Pons (tissue), 1 donor: ENCODE measurements at places on chromosomes 6 and 20.

- DNase-seq = no peak
Measured at GRCh38 chr6:158762787-158763433, 56.3 kb downstream of the EZR start.

DNA sequence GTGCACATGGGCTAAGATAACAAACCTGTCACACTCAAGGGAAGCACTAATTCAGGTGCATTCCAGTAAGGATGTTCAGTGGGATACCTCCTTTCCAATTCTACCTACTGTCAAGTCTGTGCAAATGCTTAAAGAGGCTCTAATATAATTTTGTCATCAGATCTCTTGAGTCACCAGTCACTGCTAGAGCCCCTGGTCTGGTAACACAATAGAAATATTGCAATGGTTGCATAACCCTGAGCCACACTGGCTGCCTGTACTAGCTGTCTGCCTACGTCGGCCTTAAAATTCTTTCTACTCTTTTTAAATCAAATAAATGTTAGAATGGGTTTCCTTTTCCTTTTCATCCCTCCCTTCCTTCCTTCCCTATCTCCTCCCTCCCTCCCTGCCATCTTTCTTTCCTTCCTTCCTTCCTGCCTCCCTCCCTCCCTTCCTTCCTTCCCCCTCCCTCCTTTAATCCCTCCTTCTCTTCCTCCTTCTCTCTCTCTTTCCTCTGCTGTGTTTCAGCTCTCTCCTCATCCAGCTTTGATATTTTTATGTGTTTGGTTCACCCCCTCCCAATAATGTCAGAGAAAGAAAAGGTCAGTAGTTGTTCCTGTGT, 28.1 kb upstream of the OLIG3 start:
- DNase-seq = no peak

DNA sequence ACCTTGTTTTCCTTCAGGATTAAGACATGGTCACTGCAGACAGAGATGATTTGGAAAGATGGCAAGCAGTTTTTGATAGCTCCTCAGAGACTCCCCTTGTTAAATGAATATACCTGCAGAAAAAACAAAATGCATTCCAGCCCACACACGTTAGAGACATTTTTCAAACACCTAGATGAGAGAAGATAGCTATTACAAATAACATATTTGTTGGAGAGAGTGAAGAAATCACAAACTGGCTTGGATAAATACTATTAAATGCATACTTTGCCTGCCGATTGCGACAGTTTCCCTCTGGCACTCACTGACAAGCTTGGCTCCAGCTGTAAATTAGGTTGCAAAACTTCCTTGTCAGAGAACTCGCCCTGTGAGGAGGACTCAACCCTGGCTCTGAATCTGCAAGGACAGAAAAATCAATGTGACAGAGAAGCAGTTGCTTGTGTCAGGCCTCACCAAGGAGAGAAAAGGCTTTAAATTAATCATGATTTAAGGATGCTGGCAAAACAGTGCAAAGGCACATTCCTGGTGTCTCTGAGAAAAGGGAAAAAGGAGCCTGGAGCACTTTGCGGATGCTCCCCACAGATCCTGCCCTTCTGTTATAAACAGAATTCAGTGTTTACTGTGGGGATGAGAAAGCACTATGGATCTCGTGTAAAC, 423.7 kb upstream of the MARCKS start:
- DNase-seq = peak; percentile 13

- DNase-seq = no peak
Measured at GRCh38 chr6:44315516-44315915, 2.4 kb upstream of the AARS2 start.

DNA sequence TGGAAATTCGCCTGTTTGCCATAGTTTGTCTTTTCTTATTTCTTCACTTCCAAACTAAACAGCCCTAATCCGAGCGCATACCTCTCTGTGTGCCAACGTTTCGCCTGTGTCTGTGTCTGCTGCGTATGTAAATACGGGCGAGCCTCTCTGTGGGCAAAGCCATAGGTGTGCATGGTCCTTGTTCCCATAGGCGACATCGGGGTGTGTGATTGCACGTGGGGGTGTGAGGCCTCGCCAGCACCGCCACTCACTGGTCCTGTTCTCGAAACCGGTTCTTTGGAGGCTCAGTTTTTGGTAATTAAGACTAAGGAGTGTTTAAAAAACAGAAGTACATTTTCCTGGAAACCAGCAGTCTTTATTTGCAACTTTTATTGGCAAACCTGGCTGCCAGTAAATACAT, 6.0 kb upstream of the FOXC1 start:
- no peak for DNase-seq

- peak; percentile 73 for DNase-seq
Measured at GRCh38 chr6:74091136-74091793, 395.3 kb downstream of the CD109 start.

DNA sequence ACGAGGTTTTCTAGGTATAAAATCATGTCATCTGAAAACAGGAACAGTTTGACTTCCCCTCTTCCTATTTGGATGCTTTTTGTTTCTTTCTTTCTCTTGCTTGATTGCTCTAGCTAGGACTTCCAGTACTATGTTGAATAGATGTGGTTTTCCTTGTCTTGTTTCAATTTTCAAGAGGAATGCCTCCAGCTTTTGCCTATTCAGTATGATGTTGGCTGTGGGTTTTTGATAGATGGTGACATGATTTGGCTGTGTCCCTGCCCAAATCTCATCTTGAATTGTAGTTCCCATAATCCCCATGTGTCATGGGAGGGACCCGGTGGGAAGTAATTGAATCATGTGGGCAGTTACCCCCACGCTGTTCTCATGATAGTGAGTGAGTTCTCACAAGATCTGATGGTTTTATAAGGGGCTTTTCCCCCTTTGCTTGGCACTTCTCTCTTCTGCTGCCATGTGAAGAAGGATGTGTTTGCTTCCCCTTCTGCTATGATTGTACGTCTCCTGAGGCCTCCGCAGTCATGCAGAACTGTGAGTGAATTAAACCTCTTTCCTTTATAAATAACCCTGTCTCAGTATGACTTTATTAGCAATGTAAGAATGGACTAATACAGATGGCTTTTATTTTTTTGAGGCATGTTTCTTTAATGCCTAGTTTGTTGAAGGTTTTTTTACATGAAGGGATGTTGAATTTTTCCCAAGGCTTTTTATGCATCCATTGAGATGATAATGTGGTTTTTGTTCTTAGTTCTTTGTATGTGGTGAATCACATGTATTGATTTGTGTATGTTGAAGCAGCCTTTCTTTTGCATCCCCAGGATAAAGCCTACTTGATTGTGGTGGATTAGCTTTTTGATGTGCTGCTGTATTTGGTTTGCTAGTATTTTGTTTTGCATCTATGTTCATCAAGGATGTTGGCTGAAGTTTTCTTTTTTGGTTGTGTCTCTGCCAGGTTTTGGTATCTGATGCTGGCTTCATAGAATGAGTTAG, 239.1 kb downstream of the THBS2 start:
- no peak for DNase-seq

- DNase-seq = peak; percentile 95
Measured at GRCh38 chr6:7974938-7975763, 64.6 kb upstream of the TXNDC5 start.

DNA sequence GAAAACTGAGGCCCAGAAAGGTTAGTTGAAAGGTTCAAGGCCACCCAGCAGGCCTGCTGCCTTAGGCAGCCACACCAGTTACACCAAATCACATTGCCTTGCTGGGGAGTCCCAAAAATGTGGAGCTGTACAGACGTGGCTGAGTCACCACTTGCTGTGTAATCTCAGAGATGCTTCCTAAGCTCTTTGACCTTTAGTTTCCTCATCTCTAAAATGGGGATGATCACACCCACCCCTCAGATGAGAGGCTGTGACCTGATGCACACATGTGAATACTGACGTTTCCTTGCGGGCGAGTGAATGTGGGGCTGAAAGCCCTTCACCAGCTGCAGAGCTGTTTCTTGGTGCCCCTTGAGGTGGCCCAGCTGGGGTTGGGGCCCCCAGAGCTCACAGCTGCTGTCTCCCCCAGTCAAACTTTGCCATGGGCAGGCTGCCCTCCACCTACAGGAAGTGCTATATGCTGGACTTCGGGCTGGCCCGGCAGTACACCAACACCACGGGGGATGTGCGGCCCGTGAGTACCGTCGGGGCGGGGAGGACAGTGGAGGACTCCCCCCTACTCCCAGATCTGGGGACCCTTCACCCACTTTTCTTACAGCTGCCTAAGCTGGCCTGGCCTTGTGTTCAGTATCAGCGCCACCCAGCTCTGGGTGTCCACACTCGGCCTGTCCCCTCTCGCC, 11.0 kb downstream of the TTBK1 start:
- no peak for DNase-seq

DNA sequence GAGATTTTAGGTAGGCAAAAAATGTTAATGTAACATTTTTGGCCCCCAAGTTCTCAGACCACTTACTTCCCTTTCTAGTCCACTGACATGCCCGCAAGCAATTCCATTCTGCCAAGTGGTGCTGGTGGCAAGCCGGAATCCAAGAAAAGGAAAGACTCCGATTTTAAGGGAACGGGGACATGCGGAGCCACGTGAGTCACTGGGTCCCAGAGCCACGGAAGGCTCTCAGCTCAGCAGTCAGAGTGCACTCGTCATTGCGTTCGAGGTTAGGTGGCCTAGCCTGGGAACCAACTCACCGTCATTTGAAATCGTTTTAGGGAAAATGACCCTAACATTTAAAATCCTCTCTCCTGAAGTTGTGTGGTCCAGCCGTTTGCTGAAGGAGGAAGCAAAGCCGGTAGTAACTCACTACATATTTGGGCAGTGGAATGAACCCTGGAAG, 711 bp upstream of the SIRT5 start:
- DNase-seq = peak; percentile 53

DNA sequence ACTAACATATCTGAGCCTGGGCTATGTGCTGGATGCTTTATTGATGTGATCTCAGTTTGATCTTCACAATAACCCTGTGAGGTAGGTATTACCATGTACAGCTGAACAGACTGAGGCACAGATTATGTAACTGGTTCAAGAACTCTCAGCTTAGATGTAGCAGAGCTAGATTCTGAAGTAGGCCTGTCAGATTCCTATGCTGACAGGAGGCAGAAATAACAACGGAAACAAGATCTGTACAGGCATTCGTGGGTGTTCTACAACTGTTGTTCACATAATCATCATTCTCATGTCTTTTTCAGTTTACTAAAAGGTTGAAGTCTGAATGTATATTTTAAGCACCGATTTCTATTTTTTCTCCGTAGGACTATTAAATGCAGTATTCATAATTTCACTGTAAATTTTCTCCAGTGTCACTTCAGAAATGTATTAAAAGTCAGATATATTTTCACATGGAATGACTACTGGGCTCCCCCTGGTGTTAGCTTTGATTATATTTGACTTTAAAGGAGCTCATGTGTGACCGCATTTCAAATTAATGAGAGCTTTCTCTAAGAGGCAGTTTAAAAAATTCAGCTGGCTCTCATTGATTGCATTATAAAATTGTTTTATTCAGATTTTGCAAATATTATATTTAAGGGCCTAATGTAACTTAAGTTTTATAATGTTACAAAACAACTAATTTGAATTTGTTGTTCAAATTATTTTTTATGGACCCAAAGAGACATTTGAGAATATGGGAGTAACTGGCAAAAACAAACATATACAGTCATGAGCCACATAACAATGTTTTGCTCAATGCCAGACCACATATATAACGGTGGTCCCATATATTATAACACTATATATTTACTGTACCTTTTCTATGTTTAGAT, 36.4 kb upstream of the SLC17A4 start:
- peak; percentile 25 for DNase-seq

DNA sequence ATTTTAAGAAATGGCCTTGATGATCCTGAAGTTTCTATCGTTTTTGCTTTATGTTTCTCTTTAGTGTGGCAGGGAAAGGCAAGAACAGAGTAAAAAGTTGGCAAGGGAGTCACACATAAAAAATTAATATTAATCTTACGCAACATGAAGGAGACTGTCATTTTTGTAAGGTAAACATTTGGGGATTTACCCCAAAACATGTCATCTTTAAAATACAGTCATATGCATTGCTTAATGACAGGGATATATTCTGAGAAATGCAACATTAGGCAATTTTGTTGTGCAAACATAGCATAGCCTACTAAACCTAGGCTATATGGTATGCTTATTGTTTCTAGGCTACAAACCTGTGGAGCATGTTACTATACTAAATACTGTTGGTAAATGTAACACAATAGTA, 5.4 kb downstream of the RBL1 start:
- no peak for DNase-seq

GRCh38 chr6:166575205-166575604, 11.3 kb downstream of the RAMACL start:
- DNase-seq = no peak

GRCh38 chr20:50575865-50576720, 65.9 kb downstream of the PTPN1 start:
- DNase-seq = peak; percentile 46

GRCh38 chr6:169099411-169100202, 154.0 kb downstream of the THBS2 start:
- DNase-seq = no peak

DNA sequence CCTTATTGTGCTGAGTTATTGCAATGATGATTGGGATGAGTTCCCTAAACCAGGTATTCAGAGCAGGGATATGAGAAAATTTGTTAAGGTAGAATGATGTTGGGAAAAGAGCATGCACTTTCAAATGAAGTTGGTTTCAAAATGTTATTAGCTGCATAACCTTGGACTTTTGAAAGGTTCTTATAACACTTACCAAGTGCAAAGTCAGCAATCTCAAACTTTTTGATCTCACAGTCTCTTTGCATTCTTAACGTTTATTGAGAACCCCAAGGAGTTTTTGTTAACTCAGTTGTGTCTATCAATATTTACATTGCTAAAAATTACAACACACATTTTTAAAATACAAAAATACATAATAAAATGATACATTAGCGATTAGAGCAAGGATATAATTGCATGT, 802.4 kb downstream of the PHF3 start:
- DNase-seq = no peak

GRCh38 chr20:38434301-38434741, 807 bp downstream of the SNHG17 start:
- DNase-seq = no peak

DNA sequence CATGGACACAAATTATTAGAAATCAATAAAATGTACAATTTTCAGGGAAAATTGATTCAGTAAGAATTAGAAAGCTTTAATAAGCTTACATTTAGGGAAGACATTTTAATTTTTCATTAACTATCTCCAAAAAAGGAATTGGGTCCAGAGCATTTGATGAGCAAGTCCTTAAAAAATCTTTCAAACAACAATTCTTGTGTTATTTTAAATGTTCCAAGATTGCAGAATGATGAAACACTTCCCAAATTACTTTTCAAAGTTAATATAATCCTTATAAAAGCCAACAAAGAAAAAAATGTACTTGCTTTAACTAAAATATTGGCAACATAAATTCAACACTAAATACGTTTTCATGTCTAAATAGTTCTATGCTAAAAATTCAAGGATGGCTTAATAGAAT, 102.0 kb downstream of the ADAT2 start:
- DNase-seq = no peak
